ENCODE measurements at places on chromosomes 13 and 19.

GRCh38 chr13:93932901-93933300 lies 546.6 kb downstream of the DCT start:
- no peak for DNase-seq

- no peak for DNase-seq
These were observed 3.4 kb downstream of the ZMYM2 start for GRCh38 chr13:19961924-19962323.

- DNase-seq = no peak
These were observed 9.2 kb downstream of the CYP2B6 start for GRCh38 chr19:41000310-41000737.

DNA sequence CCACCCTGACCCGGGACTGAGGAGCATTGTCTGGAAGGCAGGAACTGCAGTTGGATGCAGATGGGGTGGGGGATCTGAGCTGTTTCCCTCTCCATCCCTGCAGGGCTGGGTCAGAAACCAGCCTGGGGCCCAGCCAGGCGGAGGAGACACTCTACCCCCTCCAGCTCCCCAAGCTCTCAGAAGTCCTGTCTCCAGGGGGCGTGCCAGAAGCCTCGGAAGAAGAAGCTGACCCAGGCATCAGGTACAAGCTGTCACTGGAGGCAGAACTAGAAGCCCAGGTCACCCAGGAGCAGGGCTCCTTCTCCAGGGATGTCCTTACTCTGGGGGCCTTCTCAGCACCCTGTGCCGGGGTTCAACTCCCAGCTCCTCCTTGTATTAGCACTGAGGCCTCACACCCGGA lies 15.5 kb downstream of the SIX5 start:
- DNase-seq = no peak

GRCh38 chr13:27130223-27130978 lies 41.2 kb downstream of the USP12 start:
- DNase-seq = no peak

DNA sequence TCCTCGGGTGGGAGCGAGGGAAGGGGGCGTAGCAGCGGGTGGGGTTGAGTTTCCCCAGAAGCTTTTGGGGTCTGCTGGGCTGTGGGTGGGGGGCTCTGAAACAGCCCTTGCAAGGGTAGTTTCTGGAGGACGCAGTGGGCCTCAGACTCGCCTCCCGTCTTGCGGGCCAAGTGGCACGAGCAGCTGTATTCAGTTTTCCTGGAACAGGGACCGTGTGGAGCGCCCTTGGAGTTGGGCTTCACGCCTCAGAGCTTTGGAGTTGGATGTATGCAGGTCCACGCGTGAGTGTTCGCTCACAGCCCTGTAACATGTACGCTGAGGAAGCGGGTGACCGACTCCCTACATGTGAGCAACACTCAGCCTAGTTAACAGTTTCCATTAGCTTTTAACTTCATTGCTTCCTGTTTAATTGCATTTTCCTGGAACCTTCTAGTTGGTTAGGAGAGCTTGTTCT lies 603 bp downstream of the TM9SF2 start:
- no peak for DNase-seq
